ENCODE measurements at places on chromosomes 6 and 20. TPM values are rescaled to one million over a fixed set of nuclear protein-coding genes. Genes with fewer than 3 reads are reported as not detected.

The ZNF311 gene
- 2.0 TPM for total RNA-seq

The MDFI gene
- 36.1 TPM for total RNA-seq

DNA sequence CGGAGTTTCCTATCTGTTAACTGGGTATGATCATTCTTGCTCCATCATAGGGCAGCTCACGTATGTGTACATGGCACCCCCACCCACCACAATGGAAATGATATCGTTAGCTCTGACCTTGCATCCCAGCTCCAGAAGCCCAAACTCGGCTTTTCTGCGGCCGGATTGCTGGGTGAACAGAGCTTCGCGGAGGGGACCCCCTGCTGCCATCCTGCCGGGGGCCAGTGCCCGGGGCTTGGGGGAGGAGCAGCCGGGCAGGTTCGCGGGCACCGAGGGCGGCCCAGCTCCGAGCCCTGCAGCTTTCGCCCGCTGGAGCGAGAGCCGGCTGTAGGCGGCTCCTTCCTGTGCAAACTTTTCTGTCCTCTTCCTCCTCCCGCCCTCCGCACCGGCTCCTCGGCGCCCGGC is 24.9 kb upstream of the FUCA2 start:
- no peaks in the 10 kb centered on the region for H3K27me3 ChIP-seq
- peak overlapping the region; percentile 82 for H3K27ac ChIP-seq
- H3K36me3 ChIP-seq: no peaks in the 10 kb centered on the region
- no peak for DNase-seq
- H3K4me1 ChIP-seq: no peaks in the 10 kb centered on the region

DNA sequence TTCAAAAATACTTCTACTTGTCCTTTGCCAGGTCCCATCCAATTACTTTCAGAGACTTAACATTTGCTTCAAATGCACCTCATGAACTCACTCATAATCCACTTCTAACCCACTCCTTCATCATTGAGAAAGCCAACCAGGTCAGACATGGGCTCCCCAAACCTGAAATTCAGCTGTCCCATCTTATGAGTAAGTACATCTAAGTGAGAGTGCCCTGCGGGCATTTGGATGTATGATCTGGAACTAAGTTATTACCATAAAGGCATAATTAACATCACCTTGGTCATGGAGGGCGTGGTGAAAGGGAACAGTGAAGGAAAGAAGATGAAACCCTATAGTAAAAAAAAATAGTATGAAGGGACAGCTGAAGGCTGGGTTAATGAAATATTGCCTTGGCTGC is 896.8 kb downstream of the C6orf118 start:
- H3K4me3 ChIP-seq: no peak overlapping the region
- no peaks in the 10 kb centered on the region for H3K4me1 ChIP-seq
- H3K27me3 ChIP-seq: no peaks in the 10 kb centered on the region
- DNase-seq: no peak
- H3K27ac ChIP-seq: no peak overlapping the region

DNA sequence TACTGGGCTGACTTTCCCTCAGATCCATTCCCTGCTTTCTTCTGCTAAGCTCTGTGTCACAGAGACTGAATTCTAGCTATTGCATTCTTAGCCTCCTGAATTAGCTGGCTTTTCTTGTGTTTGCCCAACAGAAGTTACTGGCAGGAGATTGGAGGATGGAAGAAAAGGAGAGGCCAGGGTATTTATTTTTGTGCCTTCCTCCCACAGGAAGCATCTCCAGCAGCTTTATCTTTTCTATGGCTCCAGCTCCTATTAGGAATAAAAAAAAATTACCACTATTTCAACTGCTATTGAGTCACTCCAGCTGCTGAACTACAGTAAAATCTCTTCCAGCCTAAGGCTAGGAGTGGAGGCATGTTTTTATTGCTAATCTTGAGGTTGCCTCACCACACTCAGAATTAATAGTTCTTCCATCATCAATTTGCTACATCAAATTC is 492.4 kb downstream of the RFPL4B start:
- no peaks in the 10 kb centered on the region for H3K36me3 ChIP-seq
- no peak for DNase-seq
- no peaks in the 10 kb centered on the region for H3K4me1 ChIP-seq
- H3K27me3 ChIP-seq: no peaks in the 10 kb centered on the region

GRCh38 chr20:61615806-61616205 is 363.7 kb downstream of the CDH4 start:
- DNase-seq: no peak
- no peaks in the 10 kb centered on the region for H3K36me3 ChIP-seq
- peaks cover 25% of the 10 kb centered on the region for H3K27me3 ChIP-seq
- no peaks in the 10 kb centered on the region for H3K4me1 ChIP-seq

DNA sequence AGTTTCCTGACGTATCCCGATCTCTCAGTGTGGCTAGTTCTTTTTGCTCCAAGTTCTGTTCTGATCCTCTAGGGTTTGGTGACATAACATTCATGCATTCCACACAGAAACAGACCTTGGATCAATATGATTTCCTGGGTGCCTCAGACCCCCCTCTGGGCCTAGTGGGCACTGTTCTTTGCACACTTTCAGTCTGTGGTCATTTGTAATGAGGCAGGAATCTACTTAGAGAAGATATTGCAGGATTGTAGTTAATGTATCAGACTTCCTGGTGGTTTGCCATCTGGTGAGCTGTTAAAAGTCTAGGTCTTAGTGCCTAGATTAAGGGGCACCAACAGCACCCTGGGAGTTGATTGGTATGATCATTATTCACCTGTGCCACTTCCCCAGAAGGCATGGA is 7.5 kb downstream of the BEND6 start:
- H3K27ac ChIP-seq: no peak overlapping the region
- no peaks in the 10 kb centered on the region for H3K27me3 ChIP-seq
- DNase-seq: no peak
- no peak overlapping the region for H3K4me3 ChIP-seq
- no peaks in the 10 kb centered on the region for H3K36me3 ChIP-seq

- no peak overlapping the region for H3K27ac ChIP-seq
- DNase-seq: no peak
- no peaks in the 10 kb centered on the region for H3K36me3 ChIP-seq
- no peaks in the 10 kb centered on the region for H3K27me3 ChIP-seq
Observed at GRCh38 chr6:101760843-101761621, 367.5 kb downstream of the GRIK2 start.

DNA sequence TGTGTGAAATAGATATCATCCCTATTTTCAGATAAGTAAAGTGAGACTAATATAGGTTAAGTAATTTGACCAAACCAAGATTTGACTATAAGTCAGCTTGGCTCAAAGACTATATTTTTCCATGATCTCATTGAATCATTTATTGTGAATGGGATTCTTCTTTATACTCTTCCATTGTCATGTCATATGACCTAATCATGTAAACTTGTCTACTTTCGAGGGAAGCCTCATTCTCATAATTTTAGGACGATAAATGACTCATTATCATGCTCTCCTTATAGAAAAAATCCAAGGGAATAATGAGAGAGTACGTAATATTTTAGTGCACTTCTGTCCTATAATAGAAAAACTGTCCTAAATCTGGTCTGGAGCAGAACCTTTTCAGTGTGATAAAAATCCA is 40.9 kb upstream of the CCN6 start:
- H3K27ac ChIP-seq: no peak overlapping the region
- DNase-seq: no peak
- H3K4me3 ChIP-seq: no peak overlapping the region
- H3K27me3 ChIP-seq: no peaks in the 10 kb centered on the region
- H3K36me3 ChIP-seq: no peaks in the 10 kb centered on the region

DNA sequence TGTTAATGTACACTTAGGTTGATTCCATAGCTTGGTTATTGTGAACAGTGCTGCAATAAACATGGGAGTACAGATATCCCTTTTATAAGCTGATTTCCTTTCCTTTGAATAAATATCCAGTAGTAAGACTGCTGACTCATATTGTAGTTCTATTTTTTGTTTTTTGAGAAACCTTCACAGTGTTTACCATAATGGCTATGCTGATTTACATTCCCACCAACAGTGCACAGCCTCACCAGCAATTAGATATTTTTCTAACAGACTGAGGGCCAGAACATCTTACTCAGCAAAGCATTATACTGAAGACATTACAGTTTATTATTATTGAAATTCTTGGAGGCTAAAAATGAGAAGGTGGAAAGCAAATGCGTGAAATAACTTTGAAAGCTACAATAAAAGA is 187.3 kb upstream of the HEY2 start:
- H3K36me3 ChIP-seq: no peaks in the 10 kb centered on the region
- DNase-seq: no peak
- no peak overlapping the region for H3K4me3 ChIP-seq
- no peak overlapping the region for H3K27ac ChIP-seq

DNA sequence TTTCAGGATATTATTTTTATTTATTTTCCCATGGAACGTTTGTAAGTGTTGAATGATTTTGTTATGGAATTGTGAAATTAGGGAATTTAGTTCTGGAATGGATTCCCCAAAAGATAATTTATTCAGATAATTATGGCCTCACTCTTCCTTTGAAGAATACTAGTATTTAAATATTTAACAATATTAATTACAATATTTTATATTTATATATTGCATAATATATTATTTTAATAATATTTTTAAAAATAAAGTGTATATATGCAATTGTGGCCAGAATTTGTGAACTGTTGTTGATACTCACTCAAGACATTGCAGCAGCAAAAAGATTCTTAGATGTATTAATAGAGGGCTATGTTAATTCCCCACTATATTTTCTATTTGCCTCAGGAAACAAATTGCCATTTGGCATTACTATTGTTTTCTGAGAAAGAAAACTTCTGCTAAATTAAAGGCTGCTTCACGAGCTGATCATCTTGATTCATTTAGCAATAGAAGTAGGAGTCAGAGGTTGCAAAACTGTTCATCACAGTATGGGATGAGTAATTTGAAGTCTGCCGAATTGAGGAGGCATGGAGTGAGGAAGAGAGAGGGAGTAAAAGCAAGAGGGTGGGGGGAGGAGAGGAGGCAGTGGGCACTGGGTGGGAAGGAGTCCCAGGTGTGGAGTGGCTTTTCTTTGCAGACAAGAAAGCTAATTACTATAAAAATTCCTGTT is 729.2 kb downstream of the DHX35 start:
- no peaks in the 10 kb centered on the region for H3K36me3 ChIP-seq
- DNase-seq: no peak
- no peak overlapping the region for H3K27ac ChIP-seq
- no peaks in the 10 kb centered on the region for H3K4me1 ChIP-seq

DNA sequence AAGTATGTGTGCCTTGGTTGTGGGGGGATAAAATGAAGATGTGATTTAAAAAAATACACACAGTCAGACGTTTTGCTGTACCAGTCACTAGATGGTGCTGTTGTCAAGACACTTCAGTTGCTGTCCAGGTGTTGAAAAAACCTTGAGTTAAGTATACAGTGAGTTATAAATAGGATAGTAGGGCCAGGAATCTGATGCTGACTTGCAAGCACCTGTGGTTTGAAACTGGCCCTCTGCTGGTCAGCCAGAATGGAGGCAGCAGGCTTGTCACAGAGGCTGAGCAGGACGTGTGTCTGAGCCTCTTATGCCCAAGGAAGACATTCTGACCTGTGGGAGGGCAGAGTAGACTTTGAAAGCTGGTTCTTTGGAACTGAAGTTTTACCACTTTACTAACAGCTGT is 27.8 kb downstream of the RNF8 start:
- H3K27ac ChIP-seq: no peak overlapping the region
- no peak overlapping the region for H3K4me3 ChIP-seq
- no peaks in the 10 kb centered on the region for H3K27me3 ChIP-seq

Data from breast epithelium (tissue), 4 donors.